ENCODE measurements at places on chromosomes 4 and X.

- DNase-seq = peak; percentile 30
Observed at GRCh38 chrX:17788439-17788838, 51.1 kb downstream of the SCML1 start.

DNA sequence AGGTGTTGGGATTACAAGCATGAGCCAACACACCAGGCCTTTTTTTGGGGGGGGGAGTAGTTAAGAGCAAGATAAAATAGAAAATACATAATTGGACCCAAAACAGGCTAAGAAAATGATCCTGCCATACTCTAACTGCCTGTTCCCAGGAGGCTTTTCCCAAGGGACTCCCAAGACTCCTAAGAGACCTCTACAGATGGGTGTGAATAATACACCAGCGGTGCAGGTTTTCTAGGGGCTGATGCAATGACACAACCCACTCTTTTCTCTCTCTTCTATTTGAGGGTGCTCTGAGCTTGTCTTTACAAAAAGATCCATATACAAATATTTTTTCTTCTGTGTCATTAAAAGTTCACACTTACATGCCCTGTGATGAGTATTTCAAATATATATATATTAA, 116.9 kb downstream of the RASL11B start:
- DNase-seq = no peak

- DNase-seq = no peak
Observed at GRCh38 chr4:5805270-5805669, 87.6 kb downstream of the CRMP1 start.

DNA sequence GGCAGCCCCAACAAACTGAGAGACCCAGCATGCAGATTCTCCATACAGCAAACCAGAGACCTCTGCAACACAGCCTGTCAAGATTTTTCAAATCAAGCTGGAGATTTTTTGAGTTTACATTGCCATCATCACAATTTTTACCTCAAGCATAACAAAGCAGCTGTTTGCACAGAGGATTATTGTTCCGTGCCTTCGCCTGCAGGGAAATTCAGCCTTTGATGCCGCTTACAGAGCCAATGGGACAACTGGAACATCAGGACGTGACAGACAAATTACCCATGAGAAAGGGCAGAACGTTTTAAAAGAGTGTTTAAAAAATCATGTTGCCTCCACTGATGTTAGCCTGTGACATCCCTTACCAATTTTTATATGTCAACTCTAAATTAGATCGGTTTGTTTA, 363.7 kb downstream of the FBXW7 start:
- DNase-seq = no peak

- no peak for DNase-seq
Observed at GRCh38 chr4:25103418-25103817, 56.8 kb downstream of the SEPSECS start.

DNA sequence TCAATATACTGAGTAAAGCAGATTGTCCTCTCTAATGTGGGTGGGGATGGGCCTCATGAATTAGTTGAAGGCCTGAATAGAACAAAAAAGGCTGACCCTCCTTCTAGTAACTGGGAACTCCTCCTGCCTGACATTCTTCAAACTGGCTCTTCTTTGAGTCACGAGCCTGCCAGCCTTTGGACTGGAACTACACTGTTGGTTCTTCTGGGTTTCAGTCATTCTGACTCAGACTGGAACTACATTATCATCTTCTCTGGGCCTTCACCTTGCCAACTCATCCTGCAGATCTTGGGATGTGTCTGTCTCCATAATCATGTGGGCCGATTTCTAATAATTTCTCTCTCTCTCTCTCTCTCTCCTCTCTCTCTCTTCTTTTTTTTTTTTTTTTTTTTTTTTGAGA, 26.9 kb upstream of the CT47C1 start:
- DNase-seq = no peak

DNA sequence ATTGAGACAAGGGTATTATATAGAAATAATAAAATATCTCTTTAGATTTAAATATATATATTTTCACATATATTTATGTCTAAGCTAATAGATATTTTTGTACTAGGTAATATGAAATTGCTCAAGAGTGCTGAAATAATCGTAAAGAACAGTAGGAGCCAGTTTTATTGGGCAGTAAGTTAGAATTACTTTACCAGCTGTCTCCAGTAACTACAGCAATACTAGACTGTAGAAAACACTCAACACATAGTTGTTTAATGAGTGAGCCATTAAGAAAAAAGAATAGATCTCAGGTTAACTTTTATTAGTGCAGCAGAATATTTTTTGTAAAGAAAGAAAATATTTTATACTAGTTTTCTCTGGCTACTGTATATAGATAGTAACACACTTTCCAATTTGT, 715.2 kb downstream of the TRIML1 start:
- DNase-seq = no peak

DNA sequence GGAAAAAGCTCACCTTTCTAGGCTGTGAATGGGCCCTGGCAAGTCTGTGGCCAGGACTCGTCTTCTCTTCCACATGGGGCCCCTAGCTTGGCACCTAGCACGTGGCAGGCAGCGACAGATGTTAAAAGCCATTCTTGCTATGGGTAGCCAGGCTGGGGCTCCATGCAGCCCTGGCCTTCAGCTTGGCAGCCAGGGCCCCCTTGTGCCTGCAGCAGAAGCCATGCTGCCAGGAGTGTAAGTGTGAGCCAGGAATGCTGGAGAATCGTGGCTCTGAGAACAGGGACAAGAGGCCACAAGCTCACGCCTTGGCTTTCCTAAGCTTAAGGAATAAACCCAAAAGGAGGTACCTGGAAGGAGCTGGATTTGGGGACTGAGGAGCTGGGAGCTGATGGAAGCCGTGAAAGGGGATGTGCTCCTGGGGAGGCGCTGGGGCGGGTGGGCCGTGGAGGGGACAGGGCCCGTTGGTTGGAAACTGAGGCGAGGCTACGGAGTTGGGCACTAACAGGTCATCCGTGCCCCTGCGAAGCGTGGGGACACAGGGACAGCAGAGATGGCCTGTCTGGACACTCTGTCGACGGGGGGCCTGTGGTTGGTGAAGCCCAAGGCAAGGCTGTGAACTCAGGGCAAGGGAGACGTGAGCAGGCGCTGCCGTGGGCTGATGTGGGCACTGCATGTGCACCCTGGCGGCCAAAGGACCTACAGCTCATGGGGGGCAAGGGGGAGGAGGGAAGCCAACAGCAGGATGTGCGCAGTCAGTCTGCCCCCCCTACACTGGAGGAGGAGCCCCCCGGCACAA, 895 bp upstream of the OPN1LW start:
- DNase-seq = no peak

GRCh38 chrX:110310896-110311295, 7.0 kb downstream of the AMMECR1 start:
- DNase-seq = no peak
